ENCODE measurements at places on chromosomes 12 and 14.

GRCh38 chr14:36807727-36808126 lies 146.1 kb downstream of the PAX9 start:
- DNase-seq: no peak

GRCh38 chr12:8922544-8922943 lies 8.2 kb downstream of the PHC1 start:
- no peak for DNase-seq

- no peak for DNase-seq
Measured at GRCh38 chr12:41942354-41942753, 202.3 kb downstream of the GXYLT1 start.

- DNase-seq: no peak
Measured at GRCh38 chr14:54102051-54102456, 145.4 kb upstream of the BMP4 start.

DNA sequence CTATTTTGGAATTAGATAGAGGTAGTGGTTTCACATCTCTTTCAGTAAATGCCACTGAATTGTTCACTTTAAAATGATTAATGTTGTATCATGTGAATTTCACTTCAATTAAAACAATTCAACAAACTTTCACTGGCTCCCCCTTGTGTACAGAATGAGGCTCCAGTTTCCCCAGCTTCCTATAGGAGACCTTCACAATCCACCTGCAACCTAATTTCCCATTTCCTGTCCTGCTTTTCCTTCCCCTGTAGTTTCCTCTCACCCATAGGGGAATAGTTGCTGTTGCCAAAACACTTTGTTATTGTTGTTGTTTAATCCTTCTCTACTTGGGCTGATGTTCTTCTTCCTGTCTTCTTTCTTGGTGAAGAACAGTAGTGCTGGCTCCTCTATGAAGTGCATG lies 59.8 kb downstream of the NPAS3 start:
- no peak for DNase-seq

GRCh38 chr12:1796515-1797010 lies 23.8 kb upstream of the LRTM2 start:
- DNase-seq: peak; percentile 52

- no peak for DNase-seq
Measured at GRCh38 chr12:1794440-1795090, 25.8 kb upstream of the LRTM2 start.

GRCh38 chr14:100731011-100731670 lies 4.4 kb downstream of the DLK1 start:
- DNase-seq: no peak

Data from GM19239 (cell line).